SK-N-DZ (cell line): ENCODE measurements at places on chromosomes 12 and 14.

DNA sequence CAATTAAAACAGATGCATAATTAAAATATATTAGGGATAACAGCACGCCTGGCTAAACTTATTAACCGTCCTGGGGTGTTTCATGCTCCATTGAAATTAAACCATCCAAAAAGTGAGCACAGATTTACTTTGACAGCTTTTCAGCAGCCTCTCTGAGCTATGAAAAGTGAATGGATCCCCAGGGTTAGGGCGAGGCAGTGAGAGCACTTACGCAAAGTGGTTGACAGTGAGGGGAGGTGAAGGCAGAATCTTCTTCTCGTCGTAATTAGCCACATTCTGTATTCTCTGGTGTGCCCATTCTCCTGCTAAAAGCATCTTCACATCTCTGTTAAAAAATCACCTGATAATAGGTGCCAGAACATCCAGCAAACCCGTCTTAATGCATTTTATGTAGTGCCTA, 1.9 kb downstream of the TMTC2 start:
- no peak for DNase-seq

DNA sequence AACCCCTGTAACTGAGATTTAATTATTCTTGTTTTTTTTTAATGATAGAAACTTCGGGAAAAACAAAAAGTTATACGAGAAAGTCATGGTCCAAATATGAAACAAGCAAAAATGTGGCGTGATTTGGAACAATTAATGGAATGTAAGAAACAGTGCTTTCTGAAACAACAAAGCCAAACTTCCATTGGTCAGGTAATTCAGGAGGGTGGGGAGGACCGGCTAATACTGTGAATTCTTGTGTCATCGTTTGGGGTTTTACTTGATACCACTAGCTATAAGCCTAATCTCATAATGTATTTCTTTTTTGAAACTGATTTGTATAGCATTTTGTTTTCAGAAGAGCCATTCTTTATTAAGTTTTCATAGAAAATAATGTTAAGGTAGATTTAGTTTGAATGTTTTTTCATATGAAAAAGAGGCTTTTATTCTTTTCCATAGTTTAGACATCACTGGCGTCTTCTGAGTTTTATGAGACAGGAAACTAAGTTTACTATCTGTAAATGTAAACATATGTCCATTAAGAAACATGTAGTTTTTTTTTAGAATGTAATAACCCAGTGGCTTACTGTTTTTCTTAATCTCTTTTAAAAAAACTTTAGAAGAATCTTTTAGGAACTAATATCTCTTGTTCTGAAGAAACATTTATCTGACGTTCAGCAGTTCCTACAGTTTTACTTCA, 62.9 kb upstream of the ATP2A2 start:
- no peak for DNase-seq

DNA sequence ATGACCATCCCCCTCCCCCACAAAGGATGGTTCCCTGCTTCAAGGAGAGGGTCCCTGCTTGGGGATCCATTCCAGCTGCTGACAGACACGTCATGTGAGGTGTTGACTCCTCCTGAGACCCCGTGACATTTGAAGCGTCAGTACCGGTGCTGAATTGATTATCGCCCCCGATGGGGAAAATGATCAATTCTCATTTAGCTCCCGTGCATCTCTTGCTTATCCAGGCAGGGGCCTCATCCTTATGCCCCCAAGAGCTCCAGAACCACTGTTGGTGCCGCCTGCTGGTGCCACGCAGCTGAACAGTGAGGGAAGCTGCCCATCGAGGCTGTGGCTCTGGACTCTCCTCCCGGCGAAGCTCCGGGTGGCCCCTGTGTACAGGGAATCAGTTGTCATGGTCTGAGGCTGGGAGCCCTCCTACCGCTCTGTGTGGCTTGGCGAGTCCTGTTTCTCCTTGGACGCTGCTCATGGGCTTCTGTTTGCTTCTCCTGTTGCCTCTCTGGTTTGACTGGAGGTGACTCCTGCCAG, 4.6 kb downstream of the KIF26A start:
- no peak for DNase-seq

DNA sequence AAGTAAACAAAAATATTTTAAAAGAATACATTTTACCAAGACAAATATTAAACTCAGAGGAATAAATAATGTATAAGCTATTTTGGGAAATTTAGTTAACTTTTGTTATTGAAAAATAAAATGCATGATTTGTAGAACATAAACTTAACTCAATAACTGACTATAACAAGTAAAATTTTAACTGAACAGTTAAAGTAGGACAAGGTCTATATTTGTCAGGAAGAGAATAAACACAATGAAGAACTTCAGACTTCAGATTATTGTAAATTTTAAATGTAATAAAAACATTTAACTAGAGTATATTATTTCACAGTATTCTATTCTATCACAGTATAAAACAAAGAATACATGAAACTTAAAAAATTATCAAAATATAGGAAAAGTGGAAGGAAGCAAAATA, 948.8 kb upstream of the USP15 start:
- DNase-seq, result no peak

DNA sequence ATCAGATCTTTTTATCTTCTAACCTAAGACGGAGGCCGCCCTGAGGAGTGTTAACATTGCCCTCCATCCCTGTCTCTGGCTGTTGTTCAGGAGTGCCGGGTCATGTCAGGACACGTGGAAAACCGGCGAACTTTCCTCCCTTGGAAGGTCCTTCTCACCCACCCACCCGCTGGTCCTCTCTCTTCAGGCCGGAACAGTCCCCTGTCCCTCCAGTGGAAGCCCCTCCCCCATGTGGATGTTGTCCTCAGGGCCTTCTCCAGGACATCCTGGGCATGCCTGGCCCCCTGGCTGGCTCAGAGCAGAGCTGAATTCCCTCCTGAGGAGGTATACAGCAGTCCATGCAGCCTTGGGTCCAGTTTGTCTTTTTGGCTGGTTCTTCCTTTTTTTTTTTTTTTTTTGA, 20.3 kb upstream of the ITPK1 start:
- DNase-seq, result no peak

DNA sequence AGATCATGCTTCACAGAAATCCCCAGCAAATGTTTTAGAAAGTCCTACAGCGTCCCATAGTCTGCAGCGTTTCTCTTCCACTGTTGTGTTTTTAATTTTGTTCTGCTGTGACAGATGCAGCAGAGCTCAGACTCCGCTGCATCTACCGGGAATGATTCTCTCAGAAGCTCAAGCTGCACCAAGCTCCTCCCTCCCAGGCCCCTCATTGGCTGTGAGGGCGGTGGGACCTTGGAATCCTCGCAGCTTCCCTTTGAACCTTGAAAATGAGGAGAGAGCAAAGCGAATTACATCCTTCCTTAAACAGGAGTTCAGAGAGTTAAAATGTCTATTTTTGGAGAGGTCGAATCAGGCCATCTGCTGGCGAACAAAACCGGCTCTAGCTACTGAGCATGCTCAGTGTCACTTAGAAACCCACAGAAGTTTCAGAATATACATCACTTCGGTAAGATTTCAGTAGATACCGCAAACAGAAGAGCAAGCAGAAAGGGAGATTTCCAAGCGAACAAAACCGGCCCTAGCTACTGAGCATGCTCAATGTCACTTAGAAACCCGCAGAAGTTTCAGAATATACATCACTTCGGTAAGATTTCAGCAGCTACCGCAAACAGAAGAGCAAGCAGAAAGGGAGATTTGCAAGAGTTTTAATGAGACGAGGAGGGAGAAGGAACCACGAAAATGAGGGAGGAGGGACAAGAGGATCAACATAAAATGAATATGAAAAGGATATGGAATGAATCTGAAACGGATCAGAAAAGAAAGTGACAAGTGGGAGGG, at the start of gene ABCD2:
ABCD2 (minus strand) TSS at position 144 of the 774 bp plus-strand sequence. CDS start 188 bp downstream, outside the sequence.
- DNase-seq, result peak; percentile 97

- DNase-seq, result no peak
Observed at GRCh38 chr12:96510306-96510764, 21.0 kb downstream of the CFAP54 start.

DNA sequence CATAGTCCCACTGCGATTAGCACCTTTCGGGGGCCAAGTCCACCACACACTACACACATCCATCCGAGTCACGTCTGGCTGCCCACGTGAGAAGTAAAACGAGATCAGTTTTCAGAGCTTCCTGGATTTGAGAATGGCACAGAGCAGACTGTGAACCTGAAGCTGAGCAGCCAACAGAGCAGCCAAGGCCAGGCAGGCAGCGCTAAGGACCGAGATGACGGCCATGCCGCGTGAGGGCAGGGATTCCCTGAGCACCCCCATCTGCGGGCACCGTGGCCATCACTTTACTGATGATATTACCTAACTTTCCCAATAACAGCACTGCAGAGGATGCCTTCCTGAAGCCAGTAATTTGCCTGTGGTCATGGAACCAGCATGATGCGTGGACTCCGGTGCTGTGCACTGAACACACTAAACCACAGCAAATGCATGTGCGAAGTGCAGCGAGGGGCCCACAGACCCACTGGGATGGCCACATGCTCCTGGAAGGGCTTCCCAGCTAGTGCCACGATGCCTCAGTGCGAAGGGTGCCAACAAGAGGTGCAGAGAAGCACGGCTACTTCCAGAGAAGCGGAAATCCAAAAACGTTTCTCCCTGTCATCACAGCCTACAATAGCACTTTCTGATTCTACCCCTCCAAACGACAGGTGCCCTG, 56.0 kb downstream of the RNF34 start:
- DNase-seq, result no peak

- no peak for DNase-seq
Observed at GRCh38 chr12:508795-509194, 49.1 kb downstream of the B4GALNT3 start.

GRCh38 chr12:49068879-49069506, 786 bp downstream of the RHEBL1 start:
- DNase-seq, result no peak

DNA sequence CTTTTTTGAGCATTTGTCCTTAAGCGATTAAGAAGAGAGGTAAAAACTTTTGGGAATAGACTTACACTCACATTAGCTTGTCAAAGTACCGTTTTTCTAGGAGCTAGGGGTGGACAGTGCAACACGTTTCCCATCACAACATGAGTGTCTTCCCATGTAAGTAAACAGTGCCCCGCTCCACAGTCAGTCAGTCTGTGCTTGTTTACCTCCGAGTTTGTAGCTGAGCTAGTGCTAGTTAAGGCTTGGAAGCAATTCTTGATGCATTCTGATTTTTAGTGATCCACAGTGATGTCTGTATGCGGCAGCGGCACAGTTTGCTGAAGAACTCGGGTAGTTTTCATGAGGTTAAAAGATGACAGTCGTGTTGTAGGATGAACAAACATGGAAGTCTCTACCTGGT, 941 bp downstream of the ZDHHC17 start:
- no peak for DNase-seq

- DNase-seq, result no peak
Observed at GRCh38 chr12:8037947-8038346, 5.4 kb downstream of the FOXJ2 start.

GRCh38 chr12:53948650-53949593, 5.8 kb upstream of the HOXC12 start:
- no peak for DNase-seq

GRCh38 chr12:98758331-98758730, 113.2 kb downstream of the APAF1 start:
- DNase-seq, result no peak

GRCh38 chr12:112386726-112387125, 4.5 kb upstream of the HECTD4 start:
- DNase-seq, result peak; percentile 34

GRCh38 chr14:104731320-104732294, 7.6 kb downstream of the ADSS1 start:
- DNase-seq, result peak; percentile 61

- DNase-seq, result no peak
Observed at GRCh38 chr12:21387174-21387573, 14.5 kb downstream of the IAPP start.

DNA sequence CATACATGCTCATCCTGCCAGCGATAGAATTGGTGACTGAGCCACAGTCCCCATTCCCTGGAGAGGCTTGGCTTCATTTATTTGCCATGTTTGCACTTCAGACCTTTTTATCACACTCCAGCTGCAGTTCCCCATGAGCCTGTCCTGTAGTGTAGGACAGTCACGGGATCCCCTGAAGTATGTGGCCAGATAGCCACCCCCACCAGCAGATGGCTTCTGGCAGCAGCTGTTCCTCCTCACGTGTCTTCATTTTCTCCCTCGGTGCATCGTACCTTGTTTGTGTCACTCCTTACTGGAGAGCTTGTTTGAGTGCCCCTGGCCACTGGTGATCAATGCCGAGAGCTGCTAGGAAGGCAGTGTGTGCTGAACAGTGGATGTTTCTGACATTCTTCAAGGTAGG, 40.2 kb downstream of the UBE3B start:
- DNase-seq, result no peak

DNA sequence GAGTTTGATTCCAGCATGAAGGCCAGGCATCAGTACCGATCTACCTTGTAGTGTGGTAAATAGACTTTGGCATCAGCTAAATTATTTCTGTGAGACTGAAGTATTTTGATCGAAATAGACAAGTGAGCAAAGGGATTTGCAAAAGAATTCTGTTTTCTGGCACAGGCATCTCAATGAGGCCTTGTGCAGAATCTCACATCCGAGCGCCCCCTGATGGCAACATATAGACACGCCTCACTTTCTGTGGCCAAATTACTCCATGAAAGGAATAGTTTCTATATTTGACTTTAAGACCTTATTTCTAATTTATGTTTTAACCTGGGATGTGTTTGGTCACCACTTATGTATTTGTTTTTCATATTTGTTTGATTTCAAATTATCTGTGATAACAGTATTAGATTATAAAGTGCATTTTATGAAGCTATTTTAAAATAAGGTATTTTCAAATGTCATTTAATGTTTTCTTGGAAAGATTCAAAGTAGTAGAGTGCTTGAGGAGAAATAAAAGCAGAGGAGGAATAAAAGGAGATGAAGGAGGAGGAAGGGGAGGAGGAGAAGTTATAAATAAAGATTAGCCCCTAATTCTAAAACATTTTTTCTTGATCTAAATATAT, 731.9 kb downstream of the NRXN3 start:
- peak; percentile 32 for DNase-seq

- no peak for DNase-seq
Observed at GRCh38 chr12:5027046-5027821, 16.4 kb upstream of the KCNA5 start.

GRCh38 chr12:20527417-20528163, 159.3 kb downstream of the PDE3A start:
- DNase-seq, result no peak

- DNase-seq, result no peak
Observed at GRCh38 chr14:99252443-99252939, 19.5 kb downstream of the BCL11B start.

GRCh38 chr14:91349481-91350074, 68.0 kb downstream of the CCDC88C start:
- DNase-seq, result no peak
